Activated CD4-positive, CD25-positive, alpha-beta regulatory T cell (primary cell): ENCODE measurements at places on chromosomes 5 and 9.

DNA sequence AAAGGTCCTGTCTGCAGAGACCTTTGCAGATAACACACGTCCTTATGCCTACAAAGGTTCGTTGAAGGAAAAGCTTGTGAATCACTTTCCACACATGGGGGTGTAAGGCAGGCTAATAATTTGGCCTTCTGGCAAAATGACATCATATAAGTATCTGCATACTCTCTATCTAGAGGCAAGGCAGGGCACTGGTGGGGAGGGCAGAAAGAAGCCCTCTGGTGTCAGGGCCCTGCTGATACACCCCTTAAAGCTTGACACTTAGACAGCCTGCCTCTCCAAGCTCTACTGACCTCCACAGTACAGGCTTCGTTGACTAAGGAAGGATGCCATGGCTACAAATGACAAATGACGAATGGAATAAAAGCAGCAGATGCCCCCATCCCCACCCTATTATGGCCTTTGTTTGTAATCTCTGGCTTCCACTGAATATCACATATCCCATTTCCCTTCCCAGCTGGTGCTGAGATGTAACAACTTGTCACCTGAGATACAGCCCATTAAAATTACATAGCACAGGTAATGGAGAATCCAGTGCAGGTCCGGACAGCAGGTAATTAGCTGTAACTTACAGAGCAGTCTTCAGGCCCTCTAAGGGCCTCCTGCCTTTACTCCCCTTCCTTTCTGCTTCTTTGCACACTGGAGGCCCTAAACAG is 76.9 kb upstream of the IFNK start:
- no peak for DNase-seq

DNA sequence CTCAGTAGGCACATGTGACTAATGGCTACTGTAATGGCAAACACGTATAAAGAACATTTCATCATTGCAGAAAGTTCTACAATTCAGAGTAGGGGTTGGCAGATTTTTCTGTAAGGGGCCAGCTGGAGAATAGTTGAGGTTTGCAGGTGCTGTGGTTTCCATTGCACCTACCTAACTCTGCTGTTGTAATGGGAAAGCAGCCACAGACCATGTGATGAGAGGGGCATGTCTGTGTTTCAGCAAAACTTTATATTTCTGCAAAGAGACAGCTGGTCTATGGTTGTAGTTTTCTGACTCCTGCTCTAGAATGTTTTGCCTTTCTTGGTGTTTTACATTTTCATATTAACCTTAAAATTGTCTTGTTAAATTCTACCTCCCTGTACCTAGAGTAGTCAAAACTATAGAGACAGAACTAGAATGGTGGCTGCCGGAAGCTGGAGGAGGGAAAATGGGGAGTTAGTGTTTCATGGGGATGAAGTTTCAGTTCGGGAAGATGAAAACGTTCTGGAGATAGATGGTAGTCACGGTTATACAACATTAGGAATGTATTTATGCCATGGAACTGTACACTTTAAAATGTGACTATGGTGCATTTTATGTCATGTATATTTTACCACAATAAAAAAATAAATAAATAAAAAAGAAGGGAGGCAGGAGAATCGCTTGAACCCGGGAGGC is 44.3 kb downstream of the NUP214 start:
- no peak for DNase-seq

- DNase-seq, result no peak
These were observed 36.6 kb downstream of the SLC46A2 start for GRCh38 chr9:112853882-112854585.

- DNase-seq, result no peak
These were observed 78.4 kb downstream of the INSYN2B start for GRCh38 chr5:169901896-169902295.

GRCh38 chr5:44675296-44675695 is 133.5 kb upstream of the MRPS30 start:
- DNase-seq, result no peak

DNA sequence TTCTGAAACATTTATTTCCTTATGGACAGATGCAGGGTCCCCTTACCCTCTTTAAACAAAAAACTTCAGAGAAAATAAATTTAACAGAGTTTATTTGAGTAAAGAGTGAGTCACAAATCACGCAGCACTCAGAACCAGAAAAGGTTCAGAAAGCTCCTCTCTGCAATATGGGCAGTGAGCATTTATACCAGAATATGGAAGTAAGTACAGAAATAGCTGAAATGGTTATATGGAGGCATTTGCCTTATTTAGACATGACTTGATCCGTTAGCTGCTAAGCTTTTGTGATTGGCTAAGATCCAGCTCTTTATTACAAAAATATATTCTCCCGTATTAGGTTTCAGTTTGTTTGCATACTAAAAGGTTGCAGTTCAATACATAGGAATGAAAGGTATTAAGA is 1554.1 kb downstream of the EFNA5 start:
- DNase-seq, result no peak

- no peak for DNase-seq
These were observed 568.0 kb downstream of the MTRR start for GRCh38 chr5:8436924-8437323.

GRCh38 chr9:14909601-14909960 is 647 bp downstream of the FREM1 start:
- DNase-seq, result no peak

- DNase-seq, result no peak
These were observed 279.6 kb downstream of the FANCC start for GRCh38 chr9:95037789-95038521.

DNA sequence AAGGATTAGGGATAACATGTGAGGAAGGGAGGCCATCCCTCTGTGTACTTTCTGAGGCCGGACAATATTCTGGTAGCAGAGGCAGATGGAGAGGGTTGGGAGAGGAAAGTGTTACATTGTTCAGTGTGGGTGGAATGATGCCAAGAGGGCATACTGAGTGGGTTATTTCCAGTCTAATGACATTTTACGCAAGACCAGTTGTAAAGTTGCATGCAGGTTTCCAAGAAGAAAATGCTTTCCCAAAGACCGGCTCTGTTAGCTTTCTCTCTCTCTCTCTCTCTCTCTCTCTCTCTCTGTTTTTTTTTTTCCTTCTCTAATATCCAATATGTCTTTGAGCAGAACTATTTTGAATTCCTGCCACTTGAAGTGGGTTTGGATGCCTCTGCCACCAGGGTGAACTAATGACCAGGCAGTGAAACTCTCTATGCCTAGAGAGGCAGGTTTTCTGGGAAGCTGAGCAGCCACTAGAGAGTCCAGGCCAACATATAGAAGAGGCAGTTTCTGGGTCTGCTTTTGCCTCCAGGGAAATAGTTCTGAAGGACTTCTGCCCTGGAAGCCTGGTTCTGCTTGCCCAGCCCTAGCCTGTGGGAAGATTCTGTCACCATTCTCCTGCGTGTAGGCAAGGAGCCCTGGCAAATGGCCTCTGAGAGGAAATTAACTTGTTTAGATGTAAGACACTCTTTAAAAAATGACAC is 24.4 kb upstream of the ZNF366 start:
- no peak for DNase-seq

GRCh38 chr9:115058684-115059315 is 59.2 kb downstream of the TNC start:
- no peak for DNase-seq

- no peak for DNase-seq
These were observed 31.4 kb upstream of the SPARC start for GRCh38 chr5:151718153-151718552.

DNA sequence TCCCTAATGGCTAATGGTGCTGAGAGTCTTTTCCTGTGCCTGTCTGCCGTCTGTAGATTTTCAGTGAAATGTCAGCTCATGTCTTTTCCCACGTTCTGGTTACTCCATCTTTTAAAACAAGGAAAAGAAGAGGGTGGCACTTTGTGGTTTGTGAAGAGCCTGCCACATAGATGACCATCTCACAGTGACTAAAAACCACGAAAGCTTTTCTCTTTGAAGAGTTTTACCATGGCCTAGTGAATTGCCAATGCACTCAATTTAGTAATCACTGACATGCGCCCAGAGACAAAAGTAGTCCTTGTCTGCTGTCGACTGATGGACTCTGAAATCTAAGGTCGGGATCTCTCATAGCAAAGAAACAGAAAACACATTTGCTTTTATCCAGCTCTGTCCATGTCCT is 50.4 kb downstream of the SPATA31C2 start:
- no peak for DNase-seq

- no peak for DNase-seq
These were observed 123.7 kb downstream of the C9orf50 start for GRCh38 chr9:129497005-129497812.

GRCh38 chr5:15787681-15788080 is 287.7 kb downstream of the FBXL7 start:
- no peak for DNase-seq

GRCh38 chr5:151434570-151435237 is 12.7 kb upstream of the SLC36A1 start:
- no peak for DNase-seq

GRCh38 chr5:76637490-76637889 is 14.3 kb upstream of the F2RL2 start:
- no peak for DNase-seq
